Stimulated activated CD4-positive, alpha-beta T cell treated with anti-CD3 and anti-CD28 coated beads, TNF-alpha, amount 100 ng/mL, for 1 hour (primary cell): ENCODE measurements at places on chromosomes 3 and 15.

DNA sequence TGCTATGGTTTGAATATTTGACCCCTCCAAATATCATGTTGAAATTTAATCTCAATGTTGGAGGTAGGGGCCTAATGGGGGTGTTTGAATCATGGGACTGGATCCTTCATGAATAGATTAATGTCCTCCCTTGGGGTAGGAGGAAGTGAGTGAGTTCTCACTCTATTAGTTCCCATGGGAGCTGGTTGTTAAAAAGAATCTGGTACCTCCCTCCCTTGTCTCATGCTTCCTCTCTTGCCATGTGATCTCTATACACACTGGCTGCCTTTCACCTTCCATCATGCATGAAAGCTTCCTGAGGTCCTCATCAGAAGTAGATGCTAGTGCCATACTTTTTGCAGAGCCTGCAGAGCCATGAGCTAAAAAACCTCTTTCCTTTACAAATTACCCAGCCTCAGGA lies 177.7 kb upstream of the MCTP2 start:
- DNase-seq: no peak

DNA sequence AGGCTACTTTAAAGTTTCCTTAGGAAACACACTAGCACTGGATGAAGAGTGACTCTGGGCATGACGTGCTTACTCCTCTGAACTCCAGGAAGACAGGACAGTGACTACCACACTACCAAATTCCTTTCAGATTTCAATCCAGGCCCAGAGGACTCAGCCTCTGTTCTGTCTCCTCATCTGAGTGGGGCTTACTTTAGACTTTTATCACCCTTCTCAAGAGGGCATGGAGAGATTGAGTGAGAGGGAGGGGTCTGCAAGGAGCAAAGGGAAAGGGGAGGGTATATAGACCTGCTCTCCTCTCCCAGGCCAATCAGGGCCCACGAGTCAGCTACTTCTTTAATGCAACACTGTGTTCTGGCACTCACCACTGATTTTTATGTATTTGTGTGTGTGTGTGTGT lies 29.4 kb upstream of the RSL24D1 start:
- DNase-seq: no peak

DNA sequence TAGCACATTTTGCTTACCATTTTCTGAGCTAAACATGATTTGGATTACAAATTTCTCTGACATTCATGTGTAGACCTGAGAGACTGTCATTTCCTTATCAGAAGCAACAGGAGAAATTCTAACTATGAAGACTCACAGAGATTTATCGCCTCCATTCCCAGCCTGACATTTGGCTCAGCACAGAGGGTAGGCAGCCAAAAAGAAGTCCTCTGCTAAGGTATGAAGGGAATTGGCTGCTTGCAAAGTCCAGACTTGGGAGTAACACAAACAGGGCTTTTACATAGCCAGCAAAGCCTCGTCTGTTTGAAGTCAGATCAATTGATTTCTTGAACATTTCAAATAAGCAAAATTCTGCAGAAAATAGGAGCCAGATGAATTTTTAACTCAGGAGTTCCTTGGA lies 57.0 kb upstream of the CMSS1 start:
- DNase-seq: no peak

DNA sequence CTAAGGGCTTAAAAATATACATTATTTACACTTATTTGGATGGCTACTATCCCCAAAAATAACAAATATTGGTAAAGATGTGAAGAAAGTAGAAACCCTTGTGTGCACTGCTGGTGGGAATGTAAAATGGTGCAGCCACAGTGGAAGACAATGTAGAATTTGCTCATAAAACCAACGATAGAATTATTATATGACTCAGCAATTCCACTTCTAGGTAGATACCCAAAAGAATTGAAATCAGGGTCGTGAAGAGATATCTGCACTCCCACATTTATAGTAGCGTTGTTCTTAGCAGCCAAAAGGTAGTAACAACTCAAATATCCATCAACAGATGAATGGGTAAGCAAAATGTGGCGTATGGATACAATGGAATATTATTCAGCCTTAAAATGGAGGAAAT lies 181.6 kb upstream of the UBE3A start:
- no peak for DNase-seq

- no peak for DNase-seq
These were observed 66.2 kb upstream of the THSD4 start for GRCh38 chr15:71048913-71049675.

DNA sequence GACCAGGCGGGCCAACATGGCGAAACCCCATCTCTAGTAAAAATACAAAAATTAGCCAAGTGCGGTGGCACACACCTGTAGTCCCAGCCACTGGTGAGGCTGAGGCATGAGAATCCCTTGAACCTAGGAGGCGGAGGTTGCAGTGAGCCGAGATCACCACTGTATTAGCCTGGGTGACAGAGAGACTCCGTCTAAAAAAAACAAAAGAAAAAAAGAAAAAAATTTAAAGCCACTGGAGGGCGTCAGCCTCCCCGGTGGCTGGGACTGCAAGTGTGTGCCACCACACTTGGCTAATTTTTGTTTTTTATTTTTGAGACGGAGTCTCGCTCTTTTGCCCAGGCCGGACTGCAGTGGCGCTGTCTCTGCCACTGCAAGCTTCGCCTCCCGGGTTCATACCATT lies 7.9 kb downstream of the RTF1 start:
- DNase-seq: no peak

DNA sequence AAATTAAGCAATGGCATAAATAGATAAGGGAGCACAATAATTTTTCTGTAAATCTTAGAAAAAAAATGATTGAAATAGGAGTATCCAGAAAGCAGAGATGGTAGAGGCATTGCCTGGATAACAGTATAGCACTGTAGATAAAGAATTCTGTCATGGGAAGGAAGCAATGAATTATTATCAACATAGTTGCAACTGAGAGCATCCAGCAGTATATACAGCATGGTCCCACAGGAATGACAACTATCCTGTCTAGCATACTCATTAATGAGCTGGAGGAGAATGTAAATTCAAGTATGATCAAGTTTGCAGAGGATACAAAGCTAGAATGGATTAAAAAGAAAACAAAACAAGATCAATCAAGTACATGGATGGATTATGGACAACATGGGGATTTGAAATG lies 90.8 kb downstream of the DPH6 start:
- DNase-seq: no peak

- no peak for DNase-seq
These were observed 53.8 kb downstream of the IGSF11 start for GRCh38 chr3:118980832-118981231.

- no peak for DNase-seq
These were observed 154.4 kb downstream of the OXSM start for GRCh38 chr3:25944329-25944728.

DNA sequence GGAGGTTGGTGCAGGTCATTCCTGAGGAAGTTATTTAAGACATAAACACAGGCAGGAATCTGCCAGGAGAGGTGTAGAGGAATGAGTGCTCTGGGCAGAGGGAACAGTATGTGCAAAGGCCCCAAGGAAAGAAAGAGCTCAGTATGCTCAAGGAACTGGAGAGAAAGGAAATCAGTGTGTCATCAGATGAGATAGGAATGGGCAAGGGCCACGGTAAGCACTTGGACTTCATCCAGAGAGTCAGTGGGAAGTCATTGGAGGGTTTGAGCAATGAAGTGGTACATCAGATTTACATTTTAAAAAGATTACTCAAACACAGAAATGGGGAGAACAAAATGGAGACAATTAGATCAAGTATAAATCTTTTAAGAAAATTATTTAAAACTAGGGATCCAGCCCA lies 272.2 kb downstream of the ADAMTSL3 start:
- no peak for DNase-seq

- no peak for DNase-seq
These were observed 46.8 kb downstream of the CHL1 start for GRCh38 chr3:243356-243725.

GRCh38 chr15:58771621-58772250 lies 634 bp downstream of the MINDY2 start:
- DNase-seq: no peak

- DNase-seq: no peak
These were observed 59.5 kb downstream of the FNDC3B start for GRCh38 chr3:172098698-172099494.

GRCh38 chr3:87227835-87228144 lies 681 bp downstream of the CHMP2B start:
- DNase-seq: no peak

DNA sequence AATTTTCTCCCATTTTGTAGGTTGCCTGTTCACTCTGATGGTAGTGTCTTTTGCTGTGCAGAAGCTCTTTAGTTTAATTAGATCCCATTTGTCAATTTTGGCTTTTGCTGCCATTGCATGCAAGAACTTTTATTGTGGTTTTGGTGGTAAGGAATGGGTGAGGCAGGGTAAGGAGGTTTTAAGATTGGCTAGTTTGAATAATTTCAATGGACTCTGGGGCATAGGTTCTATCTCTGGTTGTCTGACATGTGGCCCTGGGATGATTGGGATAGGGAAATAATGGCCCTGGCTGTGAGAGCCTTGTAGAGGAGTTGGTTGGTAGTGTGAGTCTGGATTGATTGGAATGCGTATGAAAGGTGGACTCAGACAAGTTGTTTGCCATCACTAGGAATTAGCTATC lies 38.0 kb downstream of the SEC22A start:
- no peak for DNase-seq

GRCh38 chr3:56347219-56347871 lies 120.9 kb downstream of the ERC2 start:
- DNase-seq: no peak

GRCh38 chr3:123686251-123686650 lies 101.4 kb upstream of the HACD2 start:
- no peak for DNase-seq

DNA sequence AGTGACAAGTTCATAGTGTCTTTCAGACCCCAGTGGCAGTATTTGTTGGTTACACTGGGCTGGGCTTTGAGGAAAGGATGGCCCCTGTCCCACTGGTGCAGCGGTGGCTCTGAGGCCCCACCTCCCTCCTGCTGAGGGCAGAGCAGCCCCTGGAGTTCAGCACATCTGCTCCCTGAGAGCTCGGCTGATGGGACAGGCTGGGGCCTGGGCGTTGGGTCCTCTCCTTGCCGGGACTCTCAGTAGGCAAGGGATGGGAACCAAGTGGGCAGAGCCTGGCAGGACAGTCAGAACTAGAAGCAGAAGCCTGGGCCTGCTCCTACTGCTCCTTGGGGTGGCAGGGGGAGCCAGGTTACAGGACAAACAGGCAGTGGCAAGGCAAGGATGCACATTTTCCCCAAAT lies 114.5 kb downstream of the NUP210 start:
- no peak for DNase-seq

GRCh38 chr15:85035980-85036379 lies 54.3 kb downstream of the PDE8A start:
- DNase-seq: no peak

- DNase-seq: no peak
These were observed 19.4 kb upstream of the UBE2E2 start for GRCh38 chr3:23183731-23184130.

DNA sequence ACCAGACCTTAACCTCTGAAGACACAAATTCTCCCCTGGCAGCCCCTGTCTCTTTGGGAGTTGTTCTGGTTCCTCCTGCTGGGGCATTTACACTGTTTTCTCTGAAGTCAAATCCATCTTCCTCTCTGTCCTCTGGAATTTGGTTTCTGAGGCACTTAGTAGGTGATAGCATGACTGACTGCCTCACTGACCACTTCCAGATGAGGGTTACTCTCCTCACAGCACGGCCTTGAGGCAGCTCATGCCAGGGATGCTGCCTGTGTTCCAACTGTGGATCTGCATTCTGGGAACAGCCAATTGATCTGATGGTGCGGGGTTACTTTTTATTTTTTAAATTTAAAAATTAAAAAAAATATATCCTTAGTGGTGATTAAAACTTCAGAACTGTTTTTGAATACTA lies 140.9 kb upstream of the ROPN1 start:
- no peak for DNase-seq

GRCh38 chr3:25476639-25477038 lies 48.6 kb downstream of the RARB start:
- no peak for DNase-seq

GRCh38 chr3:171373711-171374110 lies 86.5 kb downstream of the TNIK start:
- no peak for DNase-seq

DNA sequence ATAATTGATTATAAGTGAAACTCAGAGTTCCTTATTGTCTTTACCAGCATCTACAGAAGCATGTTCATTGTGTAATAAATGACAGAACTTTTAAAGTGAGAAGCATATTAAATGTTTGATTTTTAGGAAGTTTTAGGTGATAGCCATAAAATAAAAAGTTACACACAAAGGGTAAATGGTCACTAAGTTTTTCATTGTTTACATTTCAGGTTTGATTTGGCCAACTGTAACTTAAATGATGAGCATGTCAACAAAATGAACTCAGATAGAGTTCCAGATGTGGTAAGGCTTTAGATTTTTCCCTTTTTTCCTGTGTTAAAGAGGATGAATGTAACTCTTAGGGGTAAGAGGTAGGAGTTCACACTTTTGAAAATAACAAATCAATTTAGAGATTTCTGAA lies 25.9 kb downstream of the NMD3 start:
- DNase-seq: no peak

GRCh38 chr3:9021271-9022009 lies 58.2 kb upstream of the RAD18 start:
- no peak for DNase-seq

- DNase-seq: no peak
These were observed 83.0 kb downstream of the AKAP13 start for GRCh38 chr15:85463276-85463892.

- DNase-seq: no peak
These were observed 1.1 kb upstream of the PIAS1 start for GRCh38 chr15:68053001-68053400.

- no peak for DNase-seq
These were observed 2.4 kb downstream of the CCNDBP1 start for GRCh38 chr15:43187544-43188155.

DNA sequence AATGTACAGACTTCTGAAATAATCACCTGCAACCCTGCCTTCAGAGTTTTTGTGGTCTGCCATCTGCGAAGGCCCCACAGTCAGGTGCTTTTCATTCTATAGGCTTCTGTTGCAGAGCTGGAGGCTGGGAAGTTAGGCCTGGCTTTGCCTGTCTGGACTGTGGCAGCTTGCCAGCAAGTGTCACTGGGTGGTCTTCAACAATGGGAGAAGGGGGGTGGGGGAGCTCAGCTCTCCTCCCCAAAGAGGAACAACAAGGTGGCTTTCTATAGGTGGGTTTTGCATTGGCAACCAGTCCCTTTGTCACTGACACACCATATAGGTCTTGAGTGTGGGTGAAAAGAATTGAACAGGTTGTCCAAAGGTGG lies 7.3 kb downstream of the BOC start:
- DNase-seq: no peak

DNA sequence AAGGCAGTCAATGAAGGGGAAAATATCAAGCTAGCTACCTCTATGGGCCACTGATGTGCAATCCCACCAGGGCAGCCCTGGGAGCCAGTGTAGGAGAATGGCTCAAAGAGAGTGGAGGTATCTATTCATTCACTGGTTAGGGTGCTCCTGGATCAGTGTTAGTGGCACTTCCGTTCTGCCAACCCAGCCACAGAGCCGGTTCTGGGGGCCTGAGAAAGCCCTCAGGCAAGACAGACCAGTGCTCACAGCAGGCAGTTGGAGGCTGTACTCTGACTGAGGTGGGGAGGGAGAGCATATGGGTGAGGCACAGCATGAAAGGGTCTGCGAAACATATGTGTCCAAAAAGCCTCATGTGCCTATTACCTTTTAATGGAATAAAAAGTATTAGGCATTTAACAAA lies 109.3 kb downstream of the KCNMB2 start:
- no peak for DNase-seq

- DNase-seq: no peak
These were observed 834.3 kb downstream of the PLOD2 start for GRCh38 chr3:145326666-145327065.
